ENCODE measurements at places on chromosomes 16 and 17. TPM values are rescaled to one million over a fixed set of nuclear protein-coding genes. Genes with fewer than 3 reads are reported as not detected.

DNA sequence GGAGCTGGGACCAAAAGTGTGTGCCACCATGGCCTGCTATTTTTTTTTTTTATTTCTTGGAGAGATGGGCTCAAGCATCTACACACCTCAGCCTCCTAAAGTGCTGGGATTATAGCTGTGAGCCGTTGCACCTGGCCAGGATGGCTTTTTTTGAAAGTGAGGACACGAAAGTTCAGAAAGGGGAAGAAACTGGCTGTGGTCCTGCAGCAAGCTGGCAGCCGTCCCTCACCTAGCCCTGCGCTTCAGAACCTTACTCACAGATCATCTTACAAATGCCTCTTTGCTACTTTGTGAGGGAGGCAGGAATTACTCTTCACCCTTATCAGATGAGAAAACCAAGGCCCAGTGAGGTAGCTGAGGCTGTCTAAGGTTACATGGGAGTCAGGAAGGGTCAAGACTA, 4.5 kb upstream of the PPY start:
- DNase-seq, result no peak

- no peak for DNase-seq
Observed at GRCh38 chr17:51852603-51853002, 305.9 kb downstream of the CA10 start.

DNA sequence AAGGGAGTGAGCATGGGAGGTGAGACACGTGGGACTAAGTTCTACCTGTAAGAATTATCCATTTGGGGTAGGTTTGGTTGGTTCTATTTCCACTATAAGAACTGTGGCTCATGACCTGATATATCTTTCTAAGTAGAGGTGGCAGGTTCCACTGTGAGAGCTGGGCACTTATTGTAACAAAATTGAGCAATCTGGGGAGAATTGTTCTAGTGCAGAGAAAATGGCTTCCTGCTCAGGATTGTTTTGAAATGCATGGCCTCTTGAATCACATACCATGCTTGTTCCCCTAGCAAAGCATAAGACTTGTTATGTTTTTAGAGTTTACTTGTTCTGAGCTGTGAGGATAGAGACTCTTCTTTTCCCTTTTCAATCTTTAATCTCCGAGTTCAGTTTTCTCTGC, 125.9 kb downstream of the MAP2K6 start:
- DNase-seq, result no peak

USP6 gene
- not detected for total RNA-seq

DNA sequence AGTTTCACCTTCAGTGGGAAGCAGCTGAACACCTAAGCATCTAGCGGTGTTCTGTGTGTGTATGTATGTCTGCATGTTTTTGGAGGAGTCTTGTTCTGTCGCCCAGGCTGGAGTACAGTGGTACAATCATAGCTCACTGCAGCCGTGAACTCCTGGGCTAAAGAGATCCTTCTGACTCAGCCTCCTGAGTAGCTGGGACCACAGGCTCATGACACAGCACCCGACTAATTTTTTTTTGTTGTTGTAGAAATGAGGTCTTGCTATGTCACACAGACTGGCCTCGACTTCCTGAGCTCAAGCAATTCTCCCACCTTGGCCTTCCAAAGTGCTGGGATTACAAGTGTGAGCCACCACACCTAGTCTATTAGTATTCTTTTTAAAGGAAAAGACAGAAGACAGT, 30.2 kb upstream of the FAAP100 start:
- no peak for DNase-seq

CLEC16A gene
- total RNA-seq, result 26.3 TPM

All from activated T-cell treated with anti-CD3 and anti-CD28 coated beads, Interleukin-2, amount 50 U/mL, for 4 hours (primary cell).